Stimulated activated CD4-positive, alpha-beta T cell treated with anti-CD3 and anti-CD28 coated beads, Interleukin-15, amount 100 ng/mL, for 1 hour (primary cell): ENCODE measurements at places on chromosomes 1 and 21.

DNA sequence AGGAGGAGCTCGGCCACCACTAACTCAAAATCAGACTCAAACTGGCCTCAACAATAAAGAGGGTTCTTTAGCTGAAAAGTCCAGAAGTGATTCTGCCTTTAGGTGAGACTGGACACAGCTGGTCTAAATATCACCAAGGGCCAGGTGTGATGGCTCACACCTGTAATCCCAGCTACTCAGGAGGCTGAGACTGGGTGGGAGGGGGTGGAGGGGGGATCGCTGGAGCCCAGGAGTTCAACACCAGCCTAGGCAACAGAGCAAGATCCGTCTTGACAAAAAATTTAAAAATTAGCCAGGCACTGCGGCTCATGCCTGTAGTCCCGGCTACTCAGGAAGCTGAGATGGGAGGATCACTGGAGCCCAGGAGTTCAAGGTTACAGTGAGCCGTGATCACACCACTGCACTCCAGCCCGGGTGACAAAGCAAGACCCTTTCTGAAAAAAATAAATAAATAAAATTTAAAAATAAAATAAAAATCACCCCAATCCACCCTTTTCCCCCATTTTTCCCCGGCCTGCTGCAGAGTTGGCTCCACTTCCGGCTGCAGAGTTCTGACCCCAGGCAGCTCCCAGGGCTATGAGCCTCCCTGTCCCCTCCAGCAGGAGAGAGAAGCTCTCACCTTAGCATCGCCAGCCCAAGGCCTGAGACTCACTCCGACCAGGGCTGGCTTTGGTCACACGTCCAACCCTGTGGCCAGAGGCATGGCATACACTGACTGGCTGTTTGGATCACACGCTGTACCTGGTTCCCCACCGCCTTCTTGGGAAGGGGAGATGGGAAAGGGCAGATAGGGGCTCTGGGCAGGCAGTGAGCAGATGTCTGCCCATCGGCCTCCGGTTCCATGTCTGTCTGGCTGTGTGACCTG is 87.3 kb upstream of the IFFO2 start:
- DNase-seq = no peak

DNA sequence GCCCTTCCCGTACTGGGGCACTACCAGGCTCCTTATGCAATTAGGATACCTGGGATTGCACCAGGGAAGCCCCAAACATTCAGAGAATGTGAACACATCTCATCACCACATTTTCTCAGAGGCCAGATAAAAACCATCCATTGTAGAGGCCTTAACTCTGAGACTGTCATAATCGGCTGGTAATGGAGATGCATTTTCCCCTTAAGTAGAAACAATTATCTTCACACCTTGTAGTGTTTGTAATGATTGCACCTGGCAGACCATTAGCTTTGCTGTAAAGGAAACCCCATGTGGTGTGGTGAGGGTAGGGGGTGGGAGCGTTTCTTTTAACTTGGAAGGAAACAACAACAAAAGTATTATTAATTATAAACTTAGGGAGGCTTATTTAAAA is 90.0 kb upstream of the TLR5 start:
- DNase-seq = no peak

GRCh38 chr1:197908716-197909220 is 6.3 kb downstream of the C1orf53 start:
- no peak for DNase-seq

- no peak for DNase-seq
Observed at GRCh38 chr1:20158358-20159070, 19.4 kb downstream of the PLA2G2F start.

DNA sequence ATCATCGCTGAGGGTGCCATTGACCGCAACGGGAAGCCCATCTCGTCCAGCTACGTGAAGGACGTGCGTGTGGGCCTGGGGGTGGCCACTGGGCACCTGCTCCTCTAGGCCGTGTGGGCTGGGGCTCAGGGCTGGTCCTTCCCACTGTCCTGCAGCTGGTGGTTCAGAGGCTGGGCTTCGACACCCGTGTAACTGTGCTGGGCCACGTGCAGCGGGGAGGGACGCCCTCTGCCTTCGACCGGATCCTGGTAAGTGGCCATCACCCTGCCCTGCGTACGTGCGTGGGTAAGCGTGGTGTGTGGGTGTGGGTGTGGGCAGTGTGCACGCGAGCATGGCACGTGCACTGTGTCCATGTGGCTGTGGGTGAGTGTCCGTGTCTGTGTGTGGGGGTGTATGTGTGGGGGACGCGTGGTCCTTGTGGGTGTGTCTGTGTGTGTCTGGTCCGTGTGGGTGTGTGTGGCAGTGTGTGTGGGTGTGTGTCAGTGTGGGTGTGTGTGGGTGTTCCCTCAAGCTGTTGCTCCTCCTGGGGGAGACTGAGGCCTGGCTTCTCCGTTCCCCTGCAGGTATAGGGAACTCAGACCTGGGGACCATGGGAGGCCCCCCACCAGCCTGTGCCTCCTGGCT is 16.5 kb downstream of the PFKL start:
- no peak for DNase-seq

DNA sequence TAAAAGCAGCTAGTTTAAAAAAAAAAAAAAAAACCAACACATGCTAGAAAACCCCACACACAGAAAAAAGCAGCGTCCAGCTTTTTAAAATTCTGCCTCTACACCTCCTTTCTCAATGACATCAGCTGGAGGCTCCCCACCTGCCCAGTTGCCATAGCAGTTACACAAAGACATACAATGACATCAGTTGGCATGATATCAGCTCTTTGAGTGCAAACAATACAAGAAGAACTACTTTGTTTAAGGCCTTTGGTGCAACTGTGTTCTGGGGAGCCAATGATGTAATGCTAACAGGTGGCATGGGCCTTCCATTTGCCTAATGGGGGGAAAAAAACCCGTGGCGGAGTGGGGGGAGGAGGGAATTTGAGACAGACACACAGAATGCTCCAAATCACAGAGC is 32.9 kb downstream of the DUSP10 start:
- DNase-seq = peak; percentile 15

DNA sequence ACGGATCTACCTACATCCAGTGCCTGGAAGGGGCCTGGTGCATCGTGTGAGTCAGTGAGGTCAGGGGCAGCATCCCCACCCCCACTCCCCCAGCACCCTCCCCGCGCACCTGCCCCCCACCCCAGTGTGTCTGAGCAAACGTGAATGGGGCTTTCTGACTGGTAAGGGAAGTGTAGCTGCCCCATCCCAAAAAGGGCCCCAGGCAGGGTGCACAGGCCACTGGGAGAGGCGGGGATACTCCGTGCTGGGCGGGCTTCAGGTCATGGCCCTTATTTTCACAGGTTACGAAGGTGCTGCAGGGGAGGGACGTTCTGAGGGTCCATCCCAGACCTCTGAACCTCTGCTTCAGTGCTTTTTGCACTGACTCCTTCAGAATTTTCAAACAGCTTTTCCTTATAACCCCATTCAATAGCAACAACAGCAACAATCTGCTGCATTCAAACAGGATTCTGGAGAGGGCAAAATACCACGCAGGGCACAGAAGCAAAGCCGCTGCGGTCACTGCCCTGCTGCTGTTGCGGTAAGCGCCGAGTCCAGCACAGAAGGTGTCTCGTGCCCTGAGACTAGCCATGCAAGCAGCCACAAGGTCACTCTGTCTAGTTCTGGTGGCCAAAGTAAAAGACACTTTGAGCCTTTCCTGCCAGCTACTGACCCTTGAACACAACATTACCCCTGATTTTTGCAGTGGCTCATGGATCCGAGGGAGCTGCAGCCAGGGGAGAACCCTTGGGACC is 10.3 kb downstream of the TTC34 start:
- DNase-seq = no peak

DNA sequence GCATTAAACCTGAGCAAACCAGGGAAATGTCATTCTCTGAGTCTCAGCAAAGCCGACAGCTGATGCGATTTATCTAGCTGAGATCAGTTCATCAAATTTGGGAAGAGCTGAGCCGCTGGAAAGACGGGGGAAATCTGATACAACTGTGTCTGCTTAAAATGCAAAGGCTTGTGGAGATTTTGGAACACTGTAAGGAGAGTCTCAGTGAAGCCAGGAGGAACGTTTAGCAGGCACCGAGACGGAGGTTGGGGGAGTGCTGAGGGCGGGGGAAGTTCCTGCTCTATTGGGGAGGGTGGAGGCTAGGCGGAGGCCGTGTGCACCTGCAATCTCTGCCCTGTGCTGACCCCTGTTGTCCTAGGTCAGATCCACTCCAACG is 143.2 kb upstream of the CSF3R start:
- DNase-seq = no peak

GRCh38 chr1:38044221-38045215 is 2.1 kb downstream of the POU3F1 start:
- DNase-seq = no peak

DNA sequence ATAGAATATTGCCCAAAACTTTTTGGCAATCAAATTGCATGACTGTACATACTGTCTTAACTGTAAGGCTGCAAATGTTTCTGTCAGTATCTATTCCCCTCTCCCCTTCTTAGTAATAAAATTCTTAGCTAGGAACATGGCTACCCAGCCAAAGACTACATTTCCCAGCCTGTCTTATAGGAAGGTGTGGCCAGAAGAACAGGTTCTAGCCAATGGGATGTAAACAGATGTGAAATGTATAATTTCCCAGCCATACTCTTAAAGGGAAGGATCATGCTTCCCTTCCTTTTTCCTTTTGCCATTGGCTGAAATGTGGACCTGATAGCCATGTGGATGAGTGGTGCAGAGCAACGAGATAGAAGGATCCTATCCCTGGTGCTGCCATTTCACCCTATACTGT is 7.0 kb upstream of the HIVEP3 start:
- DNase-seq = no peak

GRCh38 chr21:17082843-17083483 is 429.9 kb upstream of the CXADR start:
- no peak for DNase-seq

DNA sequence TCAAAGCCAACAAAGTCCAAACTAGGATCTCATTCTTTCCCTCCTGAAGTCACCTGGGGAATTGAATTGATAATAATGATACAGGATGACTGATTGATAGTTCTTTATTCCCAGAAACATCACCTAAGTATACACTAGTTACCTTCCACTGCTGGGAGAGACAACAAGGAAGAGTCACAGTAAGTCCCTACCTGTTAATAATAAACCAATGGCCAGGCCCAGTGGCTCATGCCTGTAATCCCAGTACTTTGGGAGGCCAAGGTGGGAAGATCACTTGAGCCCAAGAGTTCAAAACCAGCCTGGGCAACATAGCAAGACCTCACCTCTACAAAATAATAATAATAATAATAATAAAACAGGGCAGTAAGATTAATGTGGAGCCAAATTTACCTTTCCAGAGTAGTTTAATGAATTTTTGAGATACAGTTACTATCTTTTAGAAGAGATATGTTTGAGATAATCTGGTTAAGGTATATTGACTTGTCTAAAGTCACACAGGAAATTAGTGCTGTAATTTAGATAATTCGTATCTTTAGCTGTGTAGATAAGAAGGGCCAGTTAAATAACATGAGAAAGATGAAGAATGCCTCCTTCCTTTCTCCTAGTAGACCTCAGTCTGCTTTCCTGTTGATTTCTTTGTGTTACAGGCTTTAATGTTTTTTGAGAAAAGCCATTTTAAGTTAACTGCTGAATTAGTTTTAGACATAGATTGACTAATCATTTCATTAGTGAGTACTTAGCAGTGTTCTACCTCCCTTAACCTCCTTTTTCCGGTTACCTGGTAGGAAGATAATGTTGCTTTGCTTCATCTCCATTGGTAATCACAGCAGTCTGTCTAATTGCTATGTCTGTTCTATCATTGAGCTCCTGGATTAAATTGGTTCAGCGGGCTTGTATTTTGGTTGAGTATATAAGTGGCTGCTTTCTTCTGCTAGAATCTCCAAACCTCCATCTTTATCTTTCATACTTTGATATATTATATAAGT is 22.0 kb downstream of the SMAP2 start:
- no peak for DNase-seq

DNA sequence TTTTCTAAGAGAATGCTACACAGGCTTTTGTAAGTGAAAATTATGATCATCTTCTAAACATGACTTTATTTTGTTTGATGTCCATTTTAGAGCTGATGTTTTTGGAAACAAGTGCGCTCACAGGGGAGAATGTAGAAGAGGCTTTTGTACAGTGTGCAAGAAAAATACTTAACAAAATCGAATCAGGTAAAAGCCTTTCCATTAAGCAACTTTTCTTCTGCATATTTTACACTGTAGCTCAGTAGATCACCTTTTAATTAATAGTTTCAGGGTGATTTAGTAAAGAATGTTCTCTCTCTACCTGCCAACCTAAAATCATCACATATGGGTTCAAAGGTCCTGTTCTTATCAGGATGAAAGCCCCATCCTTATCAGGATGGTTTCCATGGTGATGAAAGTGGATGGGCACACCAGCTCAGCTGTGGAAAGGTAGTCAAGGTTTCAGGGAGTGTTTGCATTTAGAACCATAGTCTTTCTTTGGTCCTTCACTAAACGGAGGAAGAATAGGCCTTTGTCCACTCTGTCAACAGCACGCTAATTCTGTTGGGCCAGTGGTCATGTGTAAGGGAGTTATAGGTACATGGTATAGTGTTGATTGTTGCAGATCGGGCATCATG is 28.1 kb downstream of the RAB4A start:
- DNase-seq = no peak
